ENCODE measurements at places on chromosomes 2 and 18.

- no peak for DNase-seq
Observed at GRCh38 chr2:186518945-186519344, 32.9 kb downstream of the ZC3H15 start.

DNA sequence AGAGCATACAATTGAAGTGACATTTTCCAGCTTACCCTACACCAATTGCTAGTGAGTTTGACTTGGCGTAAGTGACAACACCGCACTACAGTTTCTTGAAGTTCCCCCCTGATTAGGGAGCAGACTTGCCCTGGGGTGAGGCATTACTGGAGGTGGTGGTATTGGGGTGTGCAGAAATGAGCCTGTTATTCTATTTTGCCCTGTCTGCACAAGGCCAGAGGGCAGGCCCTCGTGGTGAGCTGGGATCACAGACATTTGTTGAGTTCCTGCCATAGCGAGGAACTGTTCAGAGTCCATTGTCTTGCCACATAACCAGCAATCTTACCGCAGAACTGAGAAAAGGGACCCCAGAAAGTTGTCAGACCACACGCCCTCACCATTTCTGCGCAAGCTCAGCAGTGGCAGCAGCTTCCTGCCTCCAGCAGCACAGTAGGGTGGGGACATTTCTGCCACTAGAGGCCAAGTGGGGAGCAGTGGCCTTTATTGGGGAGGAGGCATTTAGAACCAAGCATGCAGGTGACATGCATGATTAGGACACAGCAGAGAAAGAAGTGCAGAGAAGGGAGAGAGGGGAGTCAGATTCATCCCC, 103.6 kb upstream of the BCL2L11 start:
- DNase-seq = no peak

DNA sequence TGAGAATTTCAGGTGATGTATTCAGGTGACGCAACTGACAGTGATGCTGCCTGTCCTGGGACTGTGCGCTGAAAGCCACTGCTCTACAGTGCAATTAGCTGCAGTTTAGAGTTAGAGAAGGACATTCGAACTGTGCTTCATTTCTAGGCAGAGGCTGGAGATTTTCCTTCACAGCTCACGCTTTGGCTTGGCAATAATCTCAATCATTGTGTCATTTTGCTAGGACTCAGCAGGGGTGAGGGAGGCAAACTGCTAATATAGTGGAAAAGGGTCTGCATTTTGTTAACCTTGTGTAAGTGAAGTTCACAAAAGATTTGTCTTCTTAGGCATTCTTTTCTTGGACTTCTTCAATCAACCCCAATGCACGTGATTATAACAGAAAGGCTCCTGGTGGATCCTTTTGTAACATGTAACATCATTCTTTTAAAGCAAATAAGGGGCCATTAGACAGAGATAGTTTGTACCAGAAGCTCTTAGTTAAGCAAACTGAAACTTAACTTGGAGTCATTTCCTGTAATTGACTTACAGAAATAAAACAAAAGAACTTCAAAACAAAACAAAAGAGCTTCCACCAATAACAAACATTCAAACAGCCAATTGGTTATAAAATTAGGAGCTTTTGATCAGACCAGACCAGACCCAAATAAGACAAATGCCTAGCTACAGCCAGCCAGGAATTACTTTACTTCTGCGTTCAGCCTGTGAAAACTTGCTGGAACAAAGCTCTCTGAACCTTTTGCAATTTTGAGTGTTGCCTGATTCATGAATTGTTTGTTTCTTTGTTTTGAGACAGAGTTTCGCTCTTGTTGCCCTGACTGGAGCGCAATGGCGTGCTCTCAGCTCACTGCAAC, 1376.3 kb upstream of the CELF4 start:
- DNase-seq = no peak

- DNase-seq = no peak
Observed at GRCh38 chr18:60996822-60997221, 336.4 kb upstream of the CDH20 start.

GRCh38 chr2:30915486-30915885, 108.2 kb upstream of the CAPN13 start:
- no peak for DNase-seq

- DNase-seq = no peak
Observed at GRCh38 chr2:20391951-20392699, 41.5 kb upstream of the PUM2 start.

Measured in stimulated activated CD8-positive, alpha-beta memory T cell treated with anti-CD3 and anti-CD28 coated beads, Interleukin-7, amount 100 ng/mL, for 1 hour (primary cell).